SK-MEL-5 (cell line): ENCODE measurements at places on chromosomes 4 and X. TPM values are rescaled to one million over a fixed set of nuclear protein-coding genes. Genes with fewer than 3 reads are reported as not detected.

The GYG2 gene
- 71.4 and 77.5 TPM in 2 replicates for total RNA-seq

The SRPK3 gene
- 0.05 TPM in 1 of 2 replicates, not detected in the other for total RNA-seq

The MND1 gene
- 12.3 and 13.7 TPM in 2 replicates for total RNA-seq

The PRDM5 gene
- total RNA-seq = 6.9 and 7.8 TPM in 2 replicates

The GNRHR gene
- total RNA-seq = not detected in 2 replicates

The TCEAL6 gene
- not detected in 2 replicates for total RNA-seq

The MTNR1A gene
- not detected in 2 replicates for total RNA-seq

The GATA1 gene
- not detected in 2 replicates for total RNA-seq

The PNMA6A gene
- 7.5 and 9.4 TPM in 2 replicates for total RNA-seq
